A549 treated with DMSO at 1 μM for 4 hours (cell line): ENCODE measurements at places on chromosomes 5 and 9. TPM values are rescaled to one million over a fixed set of nuclear protein-coding genes. Genes with fewer than 3 reads are reported as not detected.

Gene GABRB2
- not detected in 5 replicates for total RNA-seq

Gene NDUFS6
- 106 to 117 TPM (median 109 TPM) in 5 replicates for total RNA-seq

Gene SLC25A2
- not detected in 5 replicates for total RNA-seq

Gene SLC34A3
- 0.07 to 0.14 TPM (median 0.11 TPM) in 4 of 5 replicates, not detected in the other for total RNA-seq

Gene FBN2
- 14.1 to 21.8 TPM (median 20.7 TPM) in 5 replicates for total RNA-seq

Gene GARNL3
- total RNA-seq, result 1.7 to 2.6 TPM (median 2.4 TPM) in 5 replicates

Gene OTP
- 0.06 to 0.08 TPM (median 0.08 TPM) in 5 replicates for total RNA-seq

Gene GPR151
- not detected in 5 replicates for total RNA-seq

Gene PDE6A
- total RNA-seq, result 0.11 to 0.18 TPM (median 0.14 TPM) in 5 replicates

Gene TMEM174
- total RNA-seq, result not detected in 5 replicates

Gene PCA3
- total RNA-seq, result not detected in 5 replicates

Gene LAMC3
- total RNA-seq, result 1.1 to 2.8 TPM (median 2.0 TPM) in 5 replicates

Gene SPATA31E1
- total RNA-seq, result 0.04 TPM in 1 of 5 replicates, not detected in the others

Gene SPINK4
- 0.40 TPM in 1 of 5 replicates, not detected in the others for total RNA-seq

Gene ALDOB
- not detected in 5 replicates for total RNA-seq

Gene SLC4A9
- total RNA-seq, result not detected in 5 replicates

Gene MEIKIN
- not detected in 5 replicates for total RNA-seq

Gene IARS1
- total RNA-seq, result 106 to 124 TPM (median 111 TPM) in 5 replicates

Gene CA9
- 3.4 to 8.1 TPM (median 6.2 TPM) in 5 replicates for total RNA-seq

Gene NXNL2
- total RNA-seq, result 0.34 to 1.0 TPM (median 0.67 TPM) in 5 replicates

Gene GLRA1
- total RNA-seq, result not detected in 5 replicates

Gene TEX48
- total RNA-seq, result not detected in 5 replicates

Gene PITX1
- total RNA-seq, result 25.1 to 36.5 TPM (median 32.3 TPM) in 5 replicates

Gene PCDHGB5
- 2.3 to 2.7 TPM (median 2.6 TPM) in 5 replicates for total RNA-seq

Gene GDF9
- total RNA-seq, result 0.20 to 0.32 TPM (median 0.27 TPM) in 5 replicates

Gene PCDHB10
- total RNA-seq, result 0.04 to 0.06 TPM (median 0.05 TPM) in 3 of 5 replicates, not detected in the others

Gene CDKN2A
- total RNA-seq, result not detected in 5 replicates

Gene AIF1L
- 1.2 to 1.5 TPM (median 1.3 TPM) in 5 replicates for total RNA-seq

Gene PHF24
- 0.07 to 0.18 TPM (median 0.17 TPM) in 5 replicates for total RNA-seq

Gene ANXA2R
- 1.9 to 3.0 TPM (median 2.4 TPM) in 5 replicates for total RNA-seq

Gene UNC13B
- total RNA-seq, result 8.7 to 10.1 TPM (median 9.8 TPM) in 5 replicates

Gene LCN12
- total RNA-seq, result 0.95 to 1.9 TPM (median 1.4 TPM) in 5 replicates

Gene RNF180
- total RNA-seq, result 0.12 to 0.60 TPM (median 0.41 TPM) in 5 replicates

Gene ESM1
- total RNA-seq, result not detected in 5 replicates

Gene HSD17B4
- total RNA-seq, result 49.4 to 63.3 TPM (median 61.6 TPM) in 5 replicates

Gene SLC1A3
- total RNA-seq, result not detected in 5 replicates

Gene RLN2
- total RNA-seq, result 0.19 to 0.47 TPM (median 0.24 TPM) in 4 of 5 replicates, not detected in the other

Gene OR1N1
- not detected in 5 replicates for total RNA-seq

Gene SUB1
- total RNA-seq, result 185 to 303 TPM (median 260 TPM) in 5 replicates
